GDM1 (cell line): ENCODE measurements at places on chromosomes 6 and 20.
A peak's percentile ranks its signal among the peaks of the same experiment; 100 is the strongest.

DNA sequence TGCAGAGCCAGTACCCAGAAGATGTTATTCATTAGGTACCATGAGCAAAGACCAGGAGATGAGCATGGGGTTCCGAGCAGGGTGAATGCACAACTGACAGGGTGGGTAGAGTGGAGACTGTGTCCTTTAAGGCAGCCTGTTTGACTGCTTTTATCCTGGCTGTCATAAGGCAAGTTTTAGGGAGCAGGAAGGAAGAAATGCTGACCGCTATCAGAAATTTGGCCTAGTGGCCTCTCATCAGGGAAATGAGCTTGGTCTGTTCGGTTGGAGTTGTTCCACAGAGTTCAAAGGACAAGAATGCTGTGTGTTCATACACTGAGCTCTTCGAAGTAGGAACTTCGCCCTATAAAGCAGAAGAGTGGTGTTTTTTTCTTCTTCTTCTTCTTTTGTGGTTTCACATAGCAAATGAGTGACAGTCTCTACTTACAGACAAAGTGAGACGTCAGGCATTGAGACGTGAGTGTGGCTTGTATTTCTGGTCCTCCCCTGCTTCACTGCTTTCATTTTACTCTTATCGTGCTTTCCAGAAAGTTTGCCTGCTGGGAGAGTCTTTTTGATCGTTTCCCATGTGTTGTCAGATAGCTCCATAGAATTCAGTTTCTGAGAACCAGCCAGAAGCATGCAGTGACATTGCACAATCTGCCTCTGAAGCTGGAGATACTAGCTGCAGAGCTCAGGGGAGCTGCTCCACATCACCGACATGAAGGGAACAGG is at the start of gene CASS4:
CASS4 (plus strand) TSS at position 502 of the 714 bp plus-strand sequence; CDS start at position 701, 199 bp downstream.
- DNase-seq = peak; percentile 88

DNA sequence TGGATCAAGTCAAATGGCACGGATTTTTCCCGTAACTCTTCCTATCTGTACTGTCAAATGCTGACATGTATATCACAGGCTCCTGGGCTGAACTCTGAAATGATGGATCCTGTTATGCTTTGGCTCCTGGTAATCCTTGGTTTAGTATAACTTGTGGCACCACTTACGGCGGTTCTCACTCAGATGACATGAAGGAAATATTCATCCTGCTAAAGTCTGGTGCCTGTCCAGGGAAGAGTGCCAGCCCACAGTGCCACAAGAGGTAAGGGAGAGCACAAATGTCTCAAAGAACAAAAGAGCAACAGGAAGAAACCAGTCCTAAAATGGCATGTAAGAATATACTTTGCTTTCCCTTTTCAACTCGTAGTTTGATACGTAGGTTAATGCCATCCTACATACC is 93.1 kb upstream of the TAB2 start:
- no peak for DNase-seq

GRCh38 chr6:68724060-68724459 is 89.0 kb downstream of the ADGRB3 start:
- no peak for DNase-seq

GRCh38 chr6:3270258-3270657 is 11.5 kb downstream of the PSMG4 start:
- no peak for DNase-seq
